ENCODE measurements at places on chromosomes 5 and 9.
A peak's percentile ranks its signal among the peaks of the same experiment; 100 is the strongest.

- no peaks in the 10 kb centered on the region for H3K27me3 ChIP-seq
- no peak overlapping the region for H3K27ac ChIP-seq
- no peaks in the 10 kb centered on the region for H3K4me1 ChIP-seq
- no peak overlapping the region for H3K4me3 ChIP-seq
These were observed 612.9 kb upstream of the DAB2 start for GRCh38 chr5:40037713-40038112.

GRCh38 chr5:131942016-131942415 lies 3.4 kb downstream of the MEIKIN start:
- H3K4me1 ChIP-seq: no peaks in the 10 kb centered on the region
- no peak for DNase-seq
- no peak overlapping the region for H3K27ac ChIP-seq
- no peak overlapping the region for H3K4me3 ChIP-seq

DNA sequence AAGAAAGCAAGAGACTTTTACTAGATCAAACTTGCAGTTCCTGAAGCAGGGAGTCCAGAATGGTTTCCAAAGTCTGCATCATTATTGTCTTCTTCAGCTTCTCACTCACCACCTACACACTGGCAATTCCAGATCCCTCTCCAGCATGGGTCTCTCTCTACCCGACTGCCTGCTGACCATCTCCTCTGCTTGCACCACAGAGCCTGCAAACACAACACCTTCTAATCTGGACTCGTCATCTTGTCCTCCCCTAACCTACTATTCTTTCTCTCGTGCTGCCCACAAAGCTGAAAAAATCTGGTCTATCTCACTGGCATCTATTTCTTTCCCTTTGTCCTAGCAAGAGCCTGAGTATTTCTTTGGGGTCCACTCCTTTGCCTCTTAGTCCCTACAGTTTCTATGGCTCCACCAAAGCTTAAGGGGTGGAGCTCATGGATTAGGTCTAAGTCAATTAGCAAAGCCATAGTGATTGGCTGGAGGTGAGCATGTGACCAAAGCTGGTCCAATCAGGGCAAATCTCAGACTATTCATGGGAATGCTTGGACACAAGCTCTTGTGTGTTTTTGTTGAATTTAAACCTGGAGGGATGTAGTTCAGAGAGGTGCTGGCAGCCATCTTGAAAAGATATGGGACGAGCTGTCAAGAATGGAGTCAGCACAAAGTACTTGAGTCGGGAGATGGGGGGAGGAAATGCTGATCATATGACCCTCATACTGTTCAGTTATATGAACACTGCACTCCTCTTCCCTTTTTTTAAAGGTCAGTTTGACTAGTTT lies 63.5 kb downstream of the GALNT12 start:
- H3K4me1 ChIP-seq: peaks cover 17% of the 10 kb centered on the region
- no peaks in the 10 kb centered on the region for H3K36me3 ChIP-seq
- DNase-seq: no peak
- H3K4me3 ChIP-seq: no peak overlapping the region
- H3K27me3 ChIP-seq: no peaks in the 10 kb centered on the region

DNA sequence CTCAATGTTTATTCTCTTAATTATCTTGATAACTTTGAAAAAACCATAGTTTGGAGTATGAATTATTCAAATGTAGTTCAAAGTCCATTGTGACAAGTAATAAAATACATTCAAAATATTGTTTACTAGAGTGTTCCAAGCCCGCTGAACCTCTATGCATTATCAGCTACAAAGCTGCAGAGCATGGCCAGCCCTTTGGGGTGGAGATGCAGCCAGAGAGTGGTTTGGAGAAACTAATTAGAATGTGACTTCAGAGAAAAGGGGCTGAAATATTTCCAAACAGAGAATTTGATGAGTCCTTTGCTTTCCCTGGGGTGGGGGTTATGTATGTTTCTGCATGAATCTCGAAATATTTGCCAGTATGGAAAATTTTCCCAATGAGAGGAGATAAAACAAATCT lies 211.3 kb downstream of the NTRK2 start:
- DNase-seq: no peak
- H3K27me3 ChIP-seq: no peaks in the 10 kb centered on the region
- H3K27ac ChIP-seq: no peak overlapping the region
- no peak overlapping the region for H3K4me3 ChIP-seq

GRCh38 chr5:178434016-178434761 lies 156.0 kb downstream of the COL23A1 start:
- no peak for DNase-seq
- H3K4me3 ChIP-seq: no peak overlapping the region
- no peak overlapping the region for H3K27ac ChIP-seq
- H3K27me3 ChIP-seq: peaks cover 5% of the 10 kb centered on the region

- no peaks in the 10 kb centered on the region for H3K36me3 ChIP-seq
- no peak overlapping the region for H3K27ac ChIP-seq
- no peak for DNase-seq
- H3K4me3 ChIP-seq: no peak overlapping the region
- no peaks in the 10 kb centered on the region for H3K27me3 ChIP-seq
These were observed 147.5 kb upstream of the PCA3 start for GRCh38 chr9:76616780-76617179.

DNA sequence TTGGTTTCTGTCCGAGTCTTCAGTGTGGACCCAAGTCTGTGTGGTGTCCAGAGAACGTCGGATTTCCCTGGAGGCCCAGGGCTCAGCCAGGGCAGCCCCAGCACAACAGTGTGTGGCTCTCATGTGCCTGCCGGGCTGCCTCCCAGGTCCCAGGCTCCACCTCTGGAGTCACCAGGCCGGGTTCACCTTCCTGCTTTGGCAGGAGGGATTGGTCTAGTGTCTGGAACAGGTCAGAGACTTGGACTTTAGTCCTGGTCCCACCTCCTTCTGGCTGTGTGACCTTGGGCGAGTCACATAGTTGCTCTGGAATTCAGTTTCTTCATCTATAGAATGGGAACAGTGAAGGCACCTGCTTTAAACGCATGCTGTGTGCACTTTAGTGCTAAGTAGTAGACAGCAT lies 3.2 kb downstream of the DOLPP1 start:
- no peak for DNase-seq
- no peaks in the 10 kb centered on the region for H3K27me3 ChIP-seq
- no peak overlapping the region for H3K27ac ChIP-seq
- no peak overlapping the region for H3K4me3 ChIP-seq
- peaks cover 18% of the 10 kb centered on the region for H3K4me1 ChIP-seq
- peaks cover 40% of the 10 kb centered on the region for H3K36me3 ChIP-seq

GRCh38 chr5:177434942-177435738 lies 8.7 kb downstream of the GRK6 start:
- no peak for DNase-seq
- no peaks in the 10 kb centered on the region for H3K27me3 ChIP-seq
- H3K36me3 ChIP-seq: peaks cover 62% of the 10 kb centered on the region
- H3K4me1 ChIP-seq: peaks cover 42% of the 10 kb centered on the region

- no peaks in the 10 kb centered on the region for H3K27me3 ChIP-seq
- H3K4me1 ChIP-seq: no peaks in the 10 kb centered on the region
- H3K4me3 ChIP-seq: no peak overlapping the region
- peak; percentile 38 for DNase-seq
- H3K36me3 ChIP-seq: no peaks in the 10 kb centered on the region
These were observed 133.2 kb upstream of the PANK3 start for GRCh38 chr5:168712280-168712924.

DNA sequence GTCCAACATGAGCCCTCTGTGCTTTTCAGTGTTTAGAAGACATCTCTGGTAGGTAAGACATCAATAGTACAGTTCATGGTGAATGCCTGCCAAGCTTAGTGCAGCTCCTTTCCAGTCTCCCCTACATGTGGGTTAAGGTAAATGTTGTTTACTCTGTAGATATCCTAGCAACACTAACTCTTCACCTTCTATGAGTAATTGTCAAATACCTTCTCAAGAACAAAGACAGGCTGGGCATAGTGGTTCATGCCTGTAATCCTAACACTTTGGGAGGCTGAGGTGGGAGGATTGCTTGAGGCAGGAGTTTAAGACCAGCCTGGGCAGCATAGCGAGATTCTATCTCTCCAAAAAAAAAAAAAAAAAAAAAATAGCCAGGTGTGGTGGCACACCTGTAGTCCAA lies 18.7 kb upstream of the RASGRF2 start:
- H3K4me1 ChIP-seq: no peaks in the 10 kb centered on the region
- no peak for DNase-seq
- no peaks in the 10 kb centered on the region for H3K36me3 ChIP-seq
- H3K27ac ChIP-seq: no peak overlapping the region
- H3K27me3 ChIP-seq: no peaks in the 10 kb centered on the region

GRCh38 chr5:143350341-143350740 lies 53.1 kb downstream of the NR3C1 start:
- no peaks in the 10 kb centered on the region for H3K36me3 ChIP-seq
- H3K4me3 ChIP-seq: no peak overlapping the region
- no peaks in the 10 kb centered on the region for H3K27me3 ChIP-seq
- peaks cover 76% of the 10 kb centered on the region for H3K4me1 ChIP-seq
- H3K27ac ChIP-seq: no peak overlapping the region
- DNase-seq: no peak

- H3K27ac ChIP-seq: no peak overlapping the region
- H3K27me3 ChIP-seq: no peaks in the 10 kb centered on the region
These were observed 1173.4 kb upstream of the ACO1 start for GRCh38 chr9:31210978-31211570.

- H3K36me3 ChIP-seq: no peaks in the 10 kb centered on the region
- no peak overlapping the region for H3K27ac ChIP-seq
- no peak overlapping the region for H3K4me3 ChIP-seq
- H3K4me1 ChIP-seq: peaks cover 15% of the 10 kb centered on the region
These were observed 51.5 kb upstream of the SH3PXD2B start for GRCh38 chr5:172505845-172506244.

- peaks cover 59% of the 10 kb centered on the region for H3K36me3 ChIP-seq
- H3K4me3 ChIP-seq: no peak overlapping the region
- no peaks in the 10 kb centered on the region for H3K4me1 ChIP-seq
- no peak for DNase-seq
- no peak overlapping the region for H3K27ac ChIP-seq
These were observed 46.9 kb downstream of the RAB14 start for GRCh38 chr9:121154782-121155181.

DNA sequence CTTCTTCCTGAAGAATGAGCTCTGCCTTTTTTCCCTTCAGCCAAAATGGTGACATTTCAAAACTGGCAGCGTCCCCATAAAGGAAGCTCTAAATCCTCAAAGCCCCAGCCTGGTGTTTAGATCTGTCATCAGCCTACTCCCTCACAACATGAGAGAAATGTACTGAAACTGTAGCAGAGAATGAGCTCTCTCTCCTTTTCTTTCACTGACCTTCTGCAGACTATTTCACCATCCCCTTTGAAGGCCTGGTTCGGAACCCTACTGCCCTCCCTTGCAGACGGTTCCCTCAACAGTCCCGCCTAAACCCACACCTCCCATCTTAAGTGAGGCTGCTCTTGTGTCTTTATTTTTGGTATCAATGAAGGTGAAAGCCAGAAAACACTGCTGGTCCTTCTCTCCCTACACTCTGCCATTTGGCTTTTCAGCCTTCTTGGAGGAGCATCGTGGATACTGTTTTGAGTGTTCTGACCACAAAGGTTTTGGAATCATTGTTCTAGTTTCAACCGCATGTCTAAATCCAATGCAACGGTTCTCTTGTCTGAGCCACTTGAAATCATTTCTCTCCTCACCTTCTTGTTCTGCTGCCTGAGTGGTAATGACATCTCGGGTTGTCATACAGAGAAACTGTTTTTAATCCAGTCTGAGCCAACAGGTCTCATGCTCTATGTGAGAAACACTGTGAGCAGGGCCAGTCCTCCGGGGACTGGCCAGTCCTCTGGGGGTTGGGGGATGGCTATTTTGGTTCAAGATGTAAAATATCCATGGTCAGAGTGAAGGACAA lies 39.0 kb downstream of the ITK start:
- H3K27ac ChIP-seq: no peak overlapping the region
- H3K4me3 ChIP-seq: no peak overlapping the region
- H3K4me1 ChIP-seq: no peaks in the 10 kb centered on the region
- no peaks in the 10 kb centered on the region for H3K36me3 ChIP-seq
- DNase-seq: no peak

DNA sequence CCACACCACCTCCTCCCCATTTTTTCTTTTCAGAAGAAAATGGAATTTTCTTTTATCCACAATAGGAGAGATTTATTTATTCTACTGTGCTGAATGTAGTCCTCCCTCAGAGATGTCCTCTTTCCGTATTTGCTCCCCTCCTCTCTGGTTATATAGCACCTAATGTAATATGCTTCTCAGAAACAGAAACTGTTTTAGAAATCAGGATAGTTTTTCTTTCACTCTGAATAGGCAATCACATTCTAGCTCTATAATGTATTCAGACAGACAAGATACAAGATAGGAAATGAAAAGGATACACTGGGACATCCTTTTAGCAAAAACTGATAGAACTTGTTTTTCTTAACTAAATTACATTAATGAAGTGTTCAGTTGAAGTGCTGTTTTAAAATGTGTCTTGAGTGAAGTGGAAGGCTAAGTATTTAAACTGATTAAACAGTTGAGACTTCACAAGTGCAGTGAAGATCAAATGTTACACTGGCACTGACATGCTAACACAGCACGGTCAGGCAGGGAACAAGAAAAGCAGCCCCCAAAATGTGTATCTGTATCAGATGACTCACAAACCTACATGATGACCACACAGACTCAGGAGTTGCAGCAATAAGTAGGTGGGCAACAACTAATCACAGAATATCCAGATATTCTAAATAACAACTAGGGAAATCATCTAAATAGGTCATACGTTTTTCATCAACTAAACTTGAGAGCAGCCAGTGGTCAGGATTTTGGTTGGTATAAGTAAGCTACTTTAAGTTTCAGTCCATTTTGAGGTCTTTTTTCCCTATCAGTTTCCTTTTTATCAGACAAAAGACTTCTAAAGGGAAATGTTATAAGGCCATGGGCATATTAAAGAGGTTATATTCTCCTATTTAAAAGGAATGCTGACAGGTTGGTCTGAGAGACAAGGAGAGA lies 260.4 kb downstream of the MLLT3 start:
- H3K4me1 ChIP-seq: peaks cover 14% of the 10 kb centered on the region
- no peak for DNase-seq
- no peaks in the 10 kb centered on the region for H3K27me3 ChIP-seq
- H3K4me3 ChIP-seq: no peak overlapping the region
- H3K27ac ChIP-seq: no peak overlapping the region

DNA sequence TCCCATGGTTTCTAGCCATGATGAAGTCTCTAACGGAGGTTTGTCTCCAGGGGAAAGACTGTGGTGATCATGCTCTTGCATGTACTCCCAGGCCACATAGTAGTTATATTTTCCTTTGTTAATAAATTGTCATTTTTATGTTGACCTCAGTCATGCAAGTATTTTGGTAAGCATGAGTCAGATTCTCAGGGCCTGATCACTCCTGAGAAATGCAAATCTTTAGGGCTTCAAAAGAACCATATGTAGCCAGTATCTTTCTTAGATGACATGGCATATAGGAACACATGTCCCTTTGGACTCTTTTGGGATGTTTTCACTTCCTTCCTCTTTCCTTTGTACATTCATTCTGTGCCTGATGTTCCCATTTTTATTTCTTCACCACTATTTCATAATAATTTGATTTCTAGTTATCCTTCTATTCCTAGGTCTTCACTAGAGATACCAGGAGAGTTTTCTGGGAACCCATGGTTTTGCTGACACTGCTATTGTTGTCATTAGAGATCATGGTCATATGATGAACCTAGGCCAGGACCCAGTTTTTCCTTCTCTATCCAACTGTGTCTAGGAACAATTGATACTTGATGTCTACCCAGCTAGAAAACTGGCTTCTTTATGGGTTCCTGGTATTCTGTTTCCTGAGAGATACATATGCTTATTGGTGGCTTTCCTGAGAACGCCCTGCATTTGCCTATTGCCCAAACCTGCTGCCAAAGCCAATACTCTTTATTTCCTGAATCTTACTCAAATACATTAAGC lies 248.1 kb upstream of the NREP start:
- no peaks in the 10 kb centered on the region for H3K36me3 ChIP-seq
- DNase-seq: no peak
